Esophagus squamous epithelium (tissue), 5 donors: ENCODE measurements at places on chromosomes 11 and 22.

- no peak for DNase-seq
Observed at GRCh38 chr22:38124236-38124974, 13.9 kb upstream of the BAIAP2L2 start.

DNA sequence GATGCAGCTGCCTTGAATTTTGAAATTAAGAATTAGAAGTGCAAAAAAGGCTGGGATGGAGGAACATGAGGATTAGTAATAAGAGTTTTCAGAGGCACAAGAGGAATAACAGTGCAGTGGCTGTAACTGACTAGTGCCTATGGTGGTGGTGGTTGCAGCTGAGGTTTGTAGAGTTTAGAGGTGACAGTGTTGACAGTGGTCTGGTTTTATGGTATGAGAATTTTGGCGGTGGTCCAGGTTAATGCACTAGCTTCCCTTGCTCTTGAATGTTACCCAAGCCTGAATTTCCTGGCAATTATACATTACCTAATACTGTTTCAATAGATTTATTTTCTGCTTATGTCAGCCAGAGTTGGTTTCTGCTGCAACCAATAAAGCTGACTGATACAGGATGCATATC is 112.8 kb upstream of the C11orf87 start:
- DNase-seq, result no peak

DNA sequence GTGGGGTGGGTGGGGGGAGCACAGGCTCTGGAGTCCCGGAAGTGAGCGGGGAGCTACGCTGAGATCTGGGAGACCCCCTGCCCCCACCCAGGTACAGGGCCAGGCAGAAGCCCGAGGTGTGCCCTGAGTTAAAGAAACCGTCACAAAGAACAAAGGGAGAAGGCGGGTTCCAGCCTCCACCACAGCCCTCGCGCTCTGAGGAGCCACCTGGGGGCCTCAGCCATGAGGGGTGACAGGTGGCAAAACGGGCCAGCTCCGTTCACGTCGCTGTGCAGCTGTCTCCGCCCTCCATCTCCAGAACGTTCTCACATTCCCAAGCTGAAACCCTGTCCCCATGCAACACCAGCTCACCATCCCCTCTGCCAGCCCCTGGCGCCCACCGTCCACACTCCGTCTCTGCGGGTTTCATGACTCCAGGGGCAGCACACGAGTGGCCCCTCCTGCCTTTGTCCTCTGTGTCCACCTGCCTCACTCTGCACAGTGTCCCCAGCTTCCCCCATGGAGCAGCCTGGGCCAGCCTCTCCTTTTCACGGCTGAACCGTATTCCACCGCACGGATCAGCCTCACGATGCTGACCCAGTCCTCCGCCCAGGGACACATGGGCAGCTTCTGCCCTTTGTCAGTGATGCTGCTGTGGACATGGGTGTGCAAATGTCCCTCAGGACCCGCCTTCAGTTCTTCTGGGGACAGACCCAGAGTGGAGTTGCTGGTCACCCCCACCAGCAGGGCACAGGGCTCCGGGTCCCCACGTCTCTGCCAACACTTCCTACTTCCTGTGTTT is 1.7 kb upstream of the MUC5B start:
- DNase-seq, result no peak

- no peak for DNase-seq
Observed at GRCh38 chr11:11157185-11157584, 195.9 kb downstream of the CSNK2A3 start.

DNA sequence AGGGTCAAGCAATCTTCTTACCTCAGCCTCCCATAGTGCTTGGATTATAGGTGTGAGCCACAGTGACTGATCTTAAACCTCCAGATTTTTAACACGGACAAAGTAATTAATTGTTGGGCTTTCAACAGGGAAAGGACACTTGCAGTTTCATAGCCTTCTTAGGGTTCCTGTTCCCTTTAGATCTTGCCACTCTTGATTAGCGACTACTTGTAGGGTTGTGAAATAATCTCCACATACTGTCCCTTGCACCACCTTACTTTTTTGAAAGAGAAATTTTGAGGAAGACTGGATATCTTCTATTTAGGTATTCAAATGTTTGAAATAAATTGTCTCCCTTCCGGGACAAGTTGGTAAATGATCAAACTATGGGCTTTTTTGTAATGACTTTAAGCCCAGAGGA is 7.6 kb downstream of the MS4A4E start:
- DNase-seq, result no peak

- DNase-seq, result no peak
Observed at GRCh38 chr11:117979481-117980211, 6.5 kb upstream of the IL10RA start.

GRCh38 chr11:113991170-113991569 is 16.3 kb downstream of the HTR3A start:
- DNase-seq, result no peak

DNA sequence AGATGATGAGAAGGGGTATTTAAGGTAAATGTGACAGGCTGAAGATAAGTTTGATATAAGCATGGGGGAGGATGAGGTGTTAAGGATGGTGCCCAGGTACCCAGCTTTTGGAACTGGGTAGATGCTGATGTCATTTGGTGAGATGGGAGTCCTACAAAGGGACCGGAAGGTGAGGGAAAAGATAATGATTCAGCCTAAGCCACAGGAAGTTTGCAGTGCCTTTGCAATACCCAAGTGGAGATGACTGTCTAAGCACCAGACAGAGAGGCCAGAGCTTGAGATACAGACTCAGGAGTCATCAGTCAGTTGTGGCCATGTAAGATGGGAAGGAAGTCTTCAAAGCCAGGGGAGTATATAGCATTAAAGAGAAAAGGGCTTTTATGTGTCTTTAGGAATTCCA is 30.0 kb upstream of the SMCO4 start:
- DNase-seq, result no peak

DNA sequence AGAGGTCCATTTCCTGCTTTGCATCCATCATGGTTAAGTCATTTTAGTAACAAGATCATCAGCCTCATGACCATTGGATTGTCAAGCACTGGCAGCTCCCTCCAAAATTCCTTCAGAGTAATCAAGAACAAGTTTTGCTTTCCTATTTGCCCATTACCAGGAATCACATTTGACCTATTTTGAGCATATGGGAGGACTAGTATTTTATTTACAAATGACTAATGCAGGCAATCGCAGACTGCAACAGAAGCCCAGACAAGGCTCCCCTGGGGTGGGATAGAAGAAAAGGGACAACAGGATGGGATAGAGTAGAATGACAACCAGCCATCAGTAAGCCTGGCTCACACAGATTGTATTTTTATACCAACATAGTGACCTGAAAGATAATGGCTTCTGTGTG is 9.1 kb downstream of the MMP10 start:
- DNase-seq, result no peak

- no peak for DNase-seq
Observed at GRCh38 chr11:8937159-8937558, 4.4 kb upstream of the C11orf16 start.

DNA sequence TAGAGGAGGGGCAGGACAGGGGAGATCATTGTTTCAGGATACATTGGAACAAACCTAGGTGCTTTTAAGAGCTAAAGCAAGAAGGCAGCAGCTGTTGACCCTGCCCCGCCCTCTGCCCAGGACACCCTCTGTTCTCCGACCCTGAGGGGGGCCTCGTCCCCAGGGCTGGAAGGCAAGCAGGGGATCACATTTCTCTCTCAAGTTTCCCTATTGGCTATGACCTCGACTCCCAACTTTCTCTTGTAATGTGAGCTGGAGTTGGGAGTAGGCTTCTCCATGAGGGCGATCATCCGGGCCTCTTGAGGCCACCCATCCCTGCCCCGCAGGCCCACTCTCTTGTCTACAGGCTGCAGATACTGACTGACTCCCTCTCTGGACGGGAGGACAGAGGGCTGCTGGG is 37.7 kb downstream of the DSCAML1 start:
- no peak for DNase-seq

DNA sequence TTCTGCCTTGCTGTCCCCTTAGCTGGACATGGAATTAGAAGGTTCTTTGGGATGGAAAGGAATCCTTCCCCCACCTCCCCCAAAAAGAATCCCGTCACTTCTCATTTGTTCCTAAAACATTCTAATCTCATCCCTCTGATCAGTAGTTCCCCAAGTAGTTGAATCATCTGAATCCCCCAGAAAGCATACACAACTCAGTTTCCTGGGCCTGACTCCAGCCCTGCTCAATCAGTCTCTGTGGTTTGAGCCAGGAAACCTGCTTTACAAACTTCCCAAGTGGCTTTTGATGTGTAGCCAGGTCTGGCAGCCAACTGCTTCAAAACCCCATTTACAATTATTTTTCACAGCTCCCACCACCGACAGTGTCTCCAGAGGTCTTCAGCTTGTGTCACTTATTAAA is 20.2 kb downstream of the C22orf31 start:
- no peak for DNase-seq

DNA sequence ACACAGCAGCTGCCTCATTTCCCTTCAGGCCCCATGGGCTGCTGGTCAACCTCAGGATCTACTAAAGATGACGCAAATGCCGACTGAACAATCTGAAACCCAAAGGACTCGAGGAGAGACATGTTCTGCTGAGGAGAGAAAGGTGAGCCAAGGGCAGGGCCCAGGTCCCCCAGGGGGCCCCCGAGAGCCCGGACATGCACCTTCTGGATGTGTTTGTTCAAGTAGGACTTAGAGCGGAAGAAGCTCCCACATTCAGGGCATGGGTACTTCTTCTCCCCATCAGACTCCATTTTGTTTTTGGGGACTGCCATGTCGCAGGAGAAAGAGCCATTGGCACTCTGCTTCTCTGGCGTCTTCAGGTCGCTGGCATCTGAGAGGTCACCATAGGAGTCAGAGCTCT is 19.3 kb downstream of the PATZ1 start:
- no peak for DNase-seq

GRCh38 chr22:30249049-30250038 is 2.8 kb upstream of the LIF start:
- DNase-seq, result no peak

DNA sequence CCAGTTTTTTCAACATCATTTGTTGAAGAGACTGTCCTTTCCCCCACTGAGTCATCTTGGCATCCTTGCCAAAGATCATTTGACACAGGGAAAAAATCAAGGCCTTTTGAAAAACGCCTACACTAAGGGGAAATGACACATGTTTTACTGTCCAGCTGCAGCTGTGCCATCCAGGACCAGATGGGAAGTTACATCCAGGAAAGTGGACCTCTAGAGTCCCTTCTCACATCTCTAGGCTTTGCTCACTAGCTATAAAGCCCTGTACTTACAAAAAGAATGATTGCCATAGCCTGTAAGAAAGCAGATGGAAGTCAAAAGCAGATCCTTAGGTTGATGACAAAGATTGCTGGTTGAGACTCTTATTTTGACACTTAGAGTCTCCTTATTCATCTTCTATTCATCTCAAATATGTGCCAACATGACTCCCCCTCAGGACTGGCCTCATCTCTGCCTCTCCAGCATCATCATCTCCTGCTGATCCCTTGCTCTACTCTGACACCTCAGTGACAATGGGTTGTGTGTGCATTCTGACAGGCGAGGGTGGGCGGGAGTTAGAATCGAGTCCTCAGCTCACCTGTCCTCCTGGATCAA is 22.8 kb downstream of the OSBP2 start:
- no peak for DNase-seq

DNA sequence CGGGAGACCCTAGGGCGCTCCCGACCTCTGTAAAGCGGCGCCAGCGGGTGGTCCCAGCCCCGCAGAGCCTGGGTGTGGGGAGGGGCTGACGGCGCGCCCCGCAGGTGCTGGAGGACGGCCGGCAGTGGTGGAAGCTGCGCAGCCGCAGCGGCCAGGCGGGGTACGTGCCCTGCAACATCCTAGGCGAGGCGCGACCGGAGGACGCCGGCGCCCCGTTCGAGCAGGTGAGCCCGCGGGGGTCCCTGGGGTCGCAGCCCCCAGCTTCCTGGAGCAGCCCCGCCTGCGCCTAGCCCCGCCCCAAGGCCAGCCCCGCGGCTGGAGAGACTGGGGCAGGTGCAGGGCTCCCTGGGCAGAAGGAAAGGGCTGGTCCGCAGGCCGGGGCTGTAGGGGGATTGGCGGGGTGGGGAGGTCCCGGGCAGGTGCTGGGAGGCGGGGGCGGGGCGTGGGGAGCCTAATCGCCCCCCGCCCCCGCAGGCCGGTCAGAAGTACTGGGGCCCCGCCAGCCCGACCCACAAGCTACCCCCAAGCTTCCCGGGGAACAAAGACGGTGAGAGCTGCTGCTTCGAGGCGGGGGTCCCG is 19.7 kb downstream of the EPS8L2 start:
- no peak for DNase-seq

DNA sequence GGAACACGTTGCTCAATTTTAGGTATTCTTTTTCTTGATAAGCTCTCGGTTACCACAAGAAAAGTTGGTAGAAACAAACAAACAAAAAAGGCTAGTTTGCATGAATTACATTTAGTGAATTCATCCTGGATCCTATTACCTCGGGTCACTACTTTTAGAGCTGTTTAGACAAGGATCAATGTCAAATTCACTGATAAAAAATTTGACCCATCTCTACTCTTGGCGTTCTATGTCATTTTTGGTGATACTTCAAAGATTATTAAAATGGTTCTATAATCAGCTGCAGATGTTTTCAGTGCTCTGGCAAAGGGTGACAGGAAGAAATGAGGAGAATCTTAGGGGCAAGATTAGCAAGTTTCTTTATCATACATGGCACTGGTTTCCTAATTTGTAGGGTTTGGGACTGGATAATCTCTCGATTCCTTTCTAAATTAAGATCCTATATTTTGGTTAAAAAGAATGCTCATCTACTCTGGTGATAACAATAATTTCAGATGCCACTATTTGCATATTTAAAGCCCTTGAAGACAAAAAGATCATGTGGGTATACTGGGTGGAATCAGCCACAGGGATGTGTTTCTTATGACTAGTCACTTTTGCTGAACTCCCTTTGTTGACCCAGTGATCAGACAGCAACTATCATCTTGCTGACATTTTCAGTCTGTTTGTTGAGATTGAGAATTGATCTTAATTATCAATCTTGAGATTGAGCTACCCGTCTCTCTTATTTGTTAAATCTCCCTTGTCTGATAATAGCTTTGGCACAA is 442.9 kb downstream of the AASDHPPT start:
- no peak for DNase-seq

- peak; percentile 4 for DNase-seq
Observed at GRCh38 chr11:102047305-102047924, at the start of gene CFAP300. TSS of gene CFAP300 (plus strand) at chr11:102047437. CDS start at chr11:102047471, 34 bp downstream.

DNA sequence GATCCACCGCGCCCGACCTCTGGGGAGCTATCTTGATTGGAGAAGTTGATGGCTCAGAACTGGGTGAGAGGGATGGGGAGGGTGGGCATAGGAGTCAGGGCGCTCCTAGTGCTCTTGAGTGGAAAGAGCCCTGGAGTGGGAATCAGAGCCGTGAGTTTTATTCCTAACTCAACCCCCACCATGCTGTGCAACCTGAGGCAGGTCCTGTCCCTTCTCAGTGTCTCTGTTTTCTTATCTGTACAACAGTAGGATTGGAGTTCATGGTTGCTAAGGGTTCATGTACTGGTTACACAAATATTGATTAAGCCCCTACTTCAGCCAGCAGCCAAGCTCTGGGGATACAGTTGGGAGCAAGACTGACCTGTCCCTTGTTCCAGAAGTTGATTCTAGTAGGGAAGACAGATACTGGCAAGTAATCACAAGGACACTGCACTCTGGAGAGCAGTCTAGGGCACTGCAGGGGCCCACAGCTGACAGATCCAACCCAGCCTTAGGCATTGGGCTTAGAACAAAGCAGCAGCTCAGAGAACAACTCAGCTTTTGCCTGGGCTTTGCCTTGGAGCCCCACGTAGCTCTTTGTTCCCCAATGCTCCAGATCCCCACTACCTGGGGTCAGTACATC is 12.4 kb upstream of the DAGLA start:
- no peak for DNase-seq

- DNase-seq, result no peak
Observed at GRCh38 chr11:110434952-110435779, 5.4 kb downstream of the FDX1 start.
